ENCODE measurements at places on chromosomes 2 and 18. TPM values are rescaled to one million over a fixed set of nuclear protein-coding genes. Genes with fewer than 3 reads are reported as not detected.
A peak's percentile ranks its signal among the peaks of the same experiment; 100 is the strongest.

Gene TUBB6
- total RNA-seq, result 425 TPM

Gene CTNNA2
- 0.29 TPM for total RNA-seq

DNA sequence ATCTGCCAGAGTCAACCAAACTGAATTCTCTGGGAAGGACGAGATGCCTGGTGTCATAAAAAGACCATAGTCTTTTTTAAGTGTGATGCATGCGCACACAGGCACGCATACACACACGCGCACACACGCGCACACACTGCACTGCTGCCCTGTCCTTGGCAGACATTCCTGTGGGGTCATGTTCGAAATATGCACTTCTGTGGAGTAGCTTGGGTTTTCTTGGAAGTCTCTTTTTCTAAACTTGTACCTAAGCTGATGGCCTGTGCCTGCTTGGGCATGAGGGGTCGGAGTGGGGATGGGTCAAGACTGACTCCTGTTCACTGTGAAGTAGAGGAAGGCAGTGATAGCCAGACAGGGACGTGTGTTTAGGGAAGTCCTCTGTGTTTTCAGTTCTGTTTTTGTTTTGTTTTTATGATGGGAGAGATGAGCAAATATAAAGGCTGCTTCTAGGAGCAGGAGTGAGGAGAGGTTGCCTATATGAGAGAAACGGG is 4.0 kb upstream of the RMC1 start:
- DNase-seq, result peak; percentile 80
- no peaks in the 10 kb centered on the region for H3K27me3 ChIP-seq

GRCh38 chr2:111201214-111201613 is 80.5 kb downstream of the BCL2L11 start:
- H3K4me1 ChIP-seq, result peaks cover 7% of the 10 kb centered on the region
- no peak for DNase-seq
- H3K36me3 ChIP-seq, result no peaks in the 10 kb centered on the region
- H3K4me3 ChIP-seq, result no peak overlapping the region
- H3K27ac ChIP-seq, result no peak overlapping the region

GRCh38 chr2:138237667-138238384 is 263.7 kb upstream of the SPOPL start:
- H3K4me3 ChIP-seq, result no peak overlapping the region
- DNase-seq, result no peak
- no peak overlapping the region for H3K27ac ChIP-seq
- peaks cover 15% of the 10 kb centered on the region for H3K4me1 ChIP-seq
- peaks cover 6% of the 10 kb centered on the region for H3K27me3 ChIP-seq
- H3K36me3 ChIP-seq, result no peaks in the 10 kb centered on the region

DNA sequence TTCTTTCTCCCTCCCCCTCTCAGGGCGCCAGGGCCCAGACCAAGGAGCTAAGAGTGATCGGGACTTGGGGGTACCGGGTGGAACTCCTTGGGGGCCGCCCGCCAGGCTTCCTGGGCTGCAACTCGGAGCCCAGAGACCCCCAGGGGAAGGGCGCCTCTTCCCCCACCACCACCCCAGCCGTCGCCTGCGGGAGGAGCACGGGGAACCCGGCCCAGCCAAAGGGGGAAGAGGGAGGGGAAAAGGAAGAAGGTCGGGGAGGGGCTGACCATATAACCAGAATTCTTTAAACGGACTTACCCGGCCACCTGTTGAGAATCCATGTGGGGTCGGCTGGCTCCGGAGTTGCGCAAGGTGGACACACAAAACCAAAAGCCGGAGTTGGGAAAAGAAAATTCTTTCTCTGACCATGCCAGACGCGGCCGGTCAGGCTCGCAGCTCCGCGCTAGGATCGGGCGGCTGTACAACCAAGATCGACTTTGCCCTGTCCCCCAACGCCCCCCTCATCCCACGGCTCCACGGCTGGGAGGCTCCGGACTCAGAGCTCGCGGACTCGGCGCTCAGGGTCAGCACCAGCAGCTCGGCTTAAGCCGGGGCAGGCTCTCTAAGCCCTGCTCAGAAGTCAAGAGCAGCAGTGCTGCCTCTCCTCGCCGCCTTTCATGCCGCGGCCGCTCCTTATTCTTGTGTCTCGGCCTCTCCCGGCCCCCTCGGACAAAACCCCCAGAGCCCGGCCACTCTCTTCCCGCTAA is 6.3 kb upstream of the SIX3 start:
- DNase-seq, result no peak
- H3K4me3 ChIP-seq, result no peak overlapping the region
- no peak overlapping the region for H3K27ac ChIP-seq
- H3K27me3 ChIP-seq, result peaks cover 90% of the 10 kb centered on the region
- H3K36me3 ChIP-seq, result no peaks in the 10 kb centered on the region
- no peaks in the 10 kb centered on the region for H3K4me1 ChIP-seq

Gene LHCGR
- total RNA-seq, result not detected

DNA sequence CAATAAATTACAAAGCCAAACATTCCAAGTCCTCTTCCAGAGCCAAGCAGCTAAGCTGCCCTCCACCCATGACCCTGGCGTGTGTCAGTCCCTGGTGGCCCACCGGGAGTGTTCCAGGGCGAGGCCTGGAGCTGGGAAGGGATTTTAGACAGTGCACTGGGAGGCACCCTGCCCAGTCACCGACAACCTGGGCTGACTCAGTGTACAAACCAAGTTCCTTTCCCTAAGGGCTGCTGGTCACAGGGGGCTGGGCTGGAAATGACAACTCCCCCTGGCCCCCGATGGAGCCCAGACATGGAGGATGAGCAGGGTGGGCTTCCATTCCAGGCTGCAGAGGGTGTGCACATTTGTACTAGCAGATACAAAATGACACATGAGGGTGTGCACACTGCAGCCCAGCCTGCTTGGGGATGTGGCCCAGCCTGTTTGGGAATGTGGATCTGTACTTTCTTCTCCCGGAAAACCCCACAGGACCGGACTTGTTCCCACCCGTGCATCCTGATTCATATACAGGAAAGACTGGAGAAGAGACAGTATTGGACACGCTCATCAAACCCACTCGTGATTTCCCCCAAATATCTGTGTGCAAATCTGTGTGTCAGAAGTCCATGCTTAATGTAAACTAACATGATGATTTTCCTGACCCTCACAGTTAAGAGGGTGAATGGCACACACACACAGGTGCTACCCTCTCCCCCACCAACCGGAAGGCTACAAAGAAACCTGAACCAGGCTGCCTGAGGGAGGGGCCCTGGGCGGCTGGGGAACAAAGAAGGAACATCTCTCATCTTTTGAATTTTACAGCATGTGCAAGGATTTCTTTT is 58.9 kb downstream of the NDUFA10 start:
- peaks cover 6% of the 10 kb centered on the region for H3K4me1 ChIP-seq
- peaks cover 38% of the 10 kb centered on the region for H3K36me3 ChIP-seq
- no peak overlapping the region for H3K4me3 ChIP-seq

Gene C2orf80
- total RNA-seq, result not detected

GRCh38 chr2:166112193-166112605 is 15.6 kb downstream of the SCN1A start:
- H3K27me3 ChIP-seq, result no peaks in the 10 kb centered on the region
- DNase-seq, result no peak
- no peaks in the 10 kb centered on the region for H3K4me1 ChIP-seq
- H3K27ac ChIP-seq, result no peak overlapping the region
